Forelimb muscle (tissue), 1 donor: ENCODE measurements at places on chromosomes 6 and 20. TPM values are rescaled to one million over a fixed set of nuclear protein-coding genes. Genes with fewer than 3 reads are reported as not detected.

DNA sequence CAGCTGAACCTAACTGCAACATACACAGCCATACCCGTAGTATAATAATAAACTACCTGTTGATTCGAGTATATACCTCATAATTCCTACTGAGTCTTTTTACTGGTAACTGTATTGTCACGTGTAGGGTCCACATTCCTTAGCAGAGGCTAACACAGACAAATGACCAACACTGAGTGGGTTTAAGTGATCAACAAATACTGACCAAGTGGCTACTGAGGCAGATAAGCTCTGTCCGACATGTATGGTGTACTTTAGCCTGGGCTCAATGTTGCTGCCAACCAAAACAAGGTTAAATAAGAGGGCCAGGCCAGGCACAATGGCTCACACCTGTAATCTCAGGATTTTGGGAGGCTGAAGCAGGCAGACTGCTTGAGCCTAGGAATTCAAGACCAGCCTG lies 12.7 kb downstream of the ELOVL5 start:
- no peak for DNase-seq

- DNase-seq, result no peak
These were observed 34.1 kb downstream of the DCDC2 start for GRCh38 chr6:24323632-24324337.

- DNase-seq, result no peak
These were observed 11.5 kb upstream of the NFATC2 start for GRCh38 chr20:51553897-51554486.

GRCh38 chr20:34112600-34113101 lies 608 bp upstream of the EIF2S2 start:
- DNase-seq, result no peak

DNA sequence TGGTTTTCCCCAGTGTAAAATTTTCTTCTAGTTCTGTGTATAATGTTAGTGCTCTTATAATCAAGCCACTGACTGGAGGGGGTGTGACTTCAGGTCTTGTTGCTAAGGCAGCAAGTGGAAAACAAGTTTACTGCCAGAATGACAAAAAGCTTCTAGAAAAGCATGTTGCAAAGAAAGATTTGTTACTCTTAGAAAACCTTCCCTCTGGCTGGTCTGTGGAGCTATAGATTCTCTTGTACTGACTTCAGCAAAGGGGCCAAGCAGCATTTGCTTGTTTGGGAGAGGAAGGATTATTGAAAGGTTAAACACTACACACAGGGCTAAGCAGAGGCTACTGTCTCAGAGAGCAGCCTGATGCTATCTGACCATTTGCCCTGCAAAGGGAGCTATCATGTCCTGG lies 288.8 kb downstream of the BTBD9 start:
- peak; percentile 61 for DNase-seq

DNA sequence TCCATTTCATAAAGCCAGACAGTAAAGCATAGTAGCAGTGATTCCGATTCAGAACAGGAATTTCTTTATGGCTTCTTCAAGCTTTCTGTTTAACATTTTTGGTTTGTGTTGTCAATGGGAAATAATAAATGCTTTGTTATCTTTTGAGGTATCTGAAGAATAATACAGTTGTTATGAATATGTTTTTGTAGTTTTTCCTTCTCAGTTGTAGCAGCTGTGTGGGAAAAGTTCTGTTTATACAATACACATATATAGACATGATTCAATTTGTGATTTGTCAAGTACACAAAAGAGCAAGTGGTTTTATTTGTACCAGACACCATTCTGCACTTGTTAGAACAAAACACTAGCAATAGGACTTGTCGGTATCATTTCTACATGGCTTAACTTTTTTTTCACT lies 96.6 kb downstream of the CDYL start:
- DNase-seq, result no peak

DNA sequence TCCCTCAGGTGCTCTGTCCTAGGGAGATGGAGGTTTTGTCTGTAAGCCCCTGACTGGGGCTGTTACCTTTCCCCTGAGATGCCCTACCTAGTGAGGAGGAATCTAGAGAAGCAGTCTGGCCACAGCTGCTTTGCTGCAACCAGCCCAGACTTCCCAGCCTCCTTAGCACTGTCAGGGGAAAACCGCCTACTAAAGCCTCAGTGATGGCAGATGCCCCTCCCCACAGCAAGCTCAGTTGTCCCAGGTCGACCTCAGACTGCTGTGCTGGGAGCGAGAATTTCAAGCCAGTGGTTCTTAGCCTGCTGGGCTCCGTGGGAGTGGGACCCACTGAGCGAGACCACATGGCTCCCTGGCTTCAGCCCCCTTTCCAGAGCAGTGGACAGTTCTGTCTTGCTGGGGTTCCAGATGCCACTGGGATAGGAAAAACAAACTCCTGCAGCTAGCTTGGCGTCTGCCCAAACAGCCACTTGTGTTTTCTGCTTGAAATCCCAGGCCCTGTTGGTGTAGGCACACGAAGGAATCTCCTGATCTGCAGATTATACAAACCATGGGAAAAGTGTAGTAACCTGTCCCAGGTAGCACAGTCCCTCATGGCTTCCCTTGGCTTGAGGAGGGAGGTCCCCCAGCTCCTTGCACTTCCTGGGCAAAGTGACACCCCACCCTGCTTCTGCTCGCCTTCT lies 146.4 kb upstream of the PROKR2 start:
- DNase-seq, result no peak

GRCh38 chr6:115271434-115271833 lies 789.3 kb downstream of the FRK start:
- DNase-seq, result no peak

GRCh38 chr6:142946924-142947713 lies 2.1 kb upstream of the HIVEP2 start:
- DNase-seq, result no peak

GRCh38 chr6:125868678-125869395 lies 78.1 kb downstream of the NCOA7 start:
- no peak for DNase-seq

DNA sequence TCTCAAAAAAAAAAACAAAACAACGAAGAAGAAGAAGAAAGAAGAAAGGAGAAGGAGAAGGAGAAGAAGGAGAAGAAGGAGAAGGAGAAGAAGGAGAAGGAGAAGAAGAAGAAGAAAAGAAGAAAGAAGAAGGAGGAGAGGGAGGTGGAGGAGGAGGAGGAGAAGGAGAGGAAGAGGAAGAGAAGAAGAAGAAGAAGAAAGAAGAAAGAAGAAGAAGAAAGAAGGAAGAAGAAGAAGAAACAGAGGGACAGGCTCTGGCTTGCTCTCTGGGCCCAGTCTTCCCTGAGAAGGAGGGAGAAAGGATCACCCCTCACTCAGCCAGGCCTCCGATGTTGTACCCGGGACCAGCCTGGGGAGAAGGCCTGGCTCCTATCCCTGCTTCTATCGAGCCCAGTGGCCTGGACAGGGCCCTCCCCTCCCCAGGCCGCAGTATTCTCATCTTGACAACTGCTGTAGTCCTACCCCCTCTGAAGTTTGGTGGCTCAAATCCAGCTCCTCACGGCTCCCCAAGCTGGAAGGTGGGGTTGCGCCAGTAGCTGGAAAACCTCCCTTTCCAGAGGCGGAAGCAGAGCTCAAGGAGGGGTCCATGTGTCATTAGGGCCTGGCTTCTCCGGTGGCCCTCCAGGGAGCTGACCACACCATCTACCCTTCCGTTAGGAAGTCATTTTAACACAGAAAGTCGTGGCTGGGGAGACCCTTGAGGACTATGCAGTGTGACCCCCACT lies 18.9 kb downstream of the C6orf132 start:
- no peak for DNase-seq

DNA sequence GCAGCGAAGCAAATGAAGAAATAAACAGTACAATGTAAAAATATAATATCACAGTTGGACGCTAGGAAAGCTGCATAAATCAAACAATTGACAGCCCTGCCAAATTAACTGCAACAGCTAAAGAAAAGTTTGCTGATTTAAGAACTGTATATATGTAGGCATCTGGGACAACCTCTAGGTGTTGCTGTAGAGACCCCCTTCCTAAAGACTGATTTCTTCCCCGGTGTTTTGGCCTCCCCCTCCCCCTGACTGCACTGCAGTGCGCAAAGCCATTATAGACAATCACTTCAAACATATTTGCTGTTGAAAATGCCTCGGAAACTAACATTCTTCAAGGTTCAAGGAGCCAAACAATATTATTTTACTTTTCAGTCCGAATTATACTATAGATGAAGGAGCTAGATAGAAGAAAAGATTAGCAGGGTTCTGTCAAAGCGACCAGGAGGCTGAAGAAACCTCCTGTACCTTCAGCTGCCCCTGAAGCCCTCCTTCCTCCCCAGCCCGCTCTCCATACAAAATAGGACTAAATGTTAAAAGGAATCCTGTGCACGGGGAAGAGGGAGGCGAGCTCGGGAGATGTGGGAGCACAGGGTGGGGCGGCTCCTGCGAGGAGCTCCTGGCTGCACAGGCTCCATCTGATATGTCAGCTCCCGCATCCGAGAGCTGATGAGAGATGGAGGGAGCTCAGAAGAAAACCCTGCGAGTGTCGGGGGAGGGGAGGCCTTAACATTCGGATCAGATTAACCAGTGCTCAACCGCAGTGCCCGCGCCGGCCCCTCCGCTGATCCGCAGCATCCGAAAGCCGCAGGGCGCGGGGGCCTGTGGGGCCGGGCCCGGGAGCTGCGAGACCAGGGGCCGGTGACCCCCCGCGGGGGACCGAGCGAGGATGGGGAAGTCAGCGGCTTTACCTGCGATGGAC lies 822 bp downstream of the ELOVL4 start:
- DNase-seq, result no peak

GRCh38 chr6:134094441-134094840 lies 42.0 kb upstream of the SLC2A12 start:
- no peak for DNase-seq

DNA sequence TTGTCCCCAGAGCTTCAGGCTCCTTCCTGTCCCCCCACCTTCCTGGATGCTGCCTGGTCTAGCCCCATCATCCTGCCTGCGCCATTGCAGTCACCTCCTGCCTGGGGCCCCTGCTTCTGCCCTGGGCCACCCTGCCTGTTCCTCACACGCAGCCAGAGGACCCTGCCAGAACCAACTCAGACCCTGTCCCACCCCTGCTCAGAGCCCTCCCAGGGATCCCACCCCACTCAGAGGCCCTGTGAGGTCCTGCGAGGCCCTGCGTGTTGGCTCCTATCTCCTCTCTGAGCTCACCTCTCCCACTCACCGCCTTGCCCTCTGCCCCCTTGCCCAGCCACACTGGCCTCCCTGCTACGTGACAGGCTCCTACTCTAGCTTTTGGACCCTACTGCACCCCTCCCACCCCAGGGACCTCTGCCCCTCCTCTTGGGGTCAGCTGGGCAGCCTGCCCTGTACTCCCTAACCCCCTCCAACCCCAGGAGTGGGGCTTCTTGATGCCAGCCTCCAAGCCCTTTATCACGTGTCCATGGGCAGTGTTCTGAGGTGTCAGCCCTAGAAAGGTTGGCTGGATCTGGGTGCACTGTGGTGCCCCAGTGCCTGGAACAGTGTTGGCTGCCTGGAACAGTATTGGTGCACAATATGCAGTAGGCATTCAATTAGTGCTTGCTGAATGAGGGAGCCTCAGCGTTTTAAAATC lies 68.3 kb downstream of the CEBPB start:
- DNase-seq, result no peak

- no peak for DNase-seq
These were observed 40.6 kb upstream of the REV3L start for GRCh38 chr6:111523484-111524167.

- DNase-seq, result no peak
These were observed 769.9 kb downstream of the HDGFL1 start for GRCh38 chr6:23339268-23339667.

GRCh38 chr6:56516003-56516402 lies 126.7 kb downstream of the DST start:
- no peak for DNase-seq

DNA sequence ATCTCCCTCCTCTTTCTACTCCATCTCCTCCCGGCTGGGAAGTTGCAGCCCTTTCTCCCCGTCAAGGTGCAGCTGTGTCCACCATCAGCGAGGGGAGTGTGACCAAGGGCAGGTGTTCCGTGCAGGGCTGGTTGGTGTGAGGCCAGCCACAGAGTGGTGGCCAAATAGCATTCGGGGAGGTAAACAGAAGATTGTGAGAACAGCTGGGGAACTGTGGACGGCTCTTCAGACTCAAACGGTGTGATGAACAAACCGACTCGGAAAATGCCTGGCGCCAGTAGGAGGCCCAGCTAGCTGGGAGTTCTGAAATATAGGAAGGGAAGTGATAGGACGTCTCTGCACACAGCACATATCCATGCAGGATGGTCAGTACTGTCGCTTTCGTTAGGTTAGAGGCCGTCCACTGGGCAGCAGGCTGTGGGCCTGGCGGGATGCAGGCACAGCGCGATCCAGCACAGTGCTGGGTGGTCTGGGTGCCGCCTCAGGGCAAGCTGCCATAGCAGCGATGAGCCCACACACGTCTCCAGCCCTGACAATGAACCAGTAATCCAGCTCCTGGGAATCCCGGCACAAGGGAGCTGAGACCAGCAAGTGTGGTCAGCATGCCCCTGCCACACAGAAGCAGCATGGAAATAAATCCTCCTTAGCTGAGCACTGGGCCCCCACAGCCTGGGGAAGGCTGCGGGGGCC lies 258.1 kb downstream of the TAF4 start:
- no peak for DNase-seq

DNA sequence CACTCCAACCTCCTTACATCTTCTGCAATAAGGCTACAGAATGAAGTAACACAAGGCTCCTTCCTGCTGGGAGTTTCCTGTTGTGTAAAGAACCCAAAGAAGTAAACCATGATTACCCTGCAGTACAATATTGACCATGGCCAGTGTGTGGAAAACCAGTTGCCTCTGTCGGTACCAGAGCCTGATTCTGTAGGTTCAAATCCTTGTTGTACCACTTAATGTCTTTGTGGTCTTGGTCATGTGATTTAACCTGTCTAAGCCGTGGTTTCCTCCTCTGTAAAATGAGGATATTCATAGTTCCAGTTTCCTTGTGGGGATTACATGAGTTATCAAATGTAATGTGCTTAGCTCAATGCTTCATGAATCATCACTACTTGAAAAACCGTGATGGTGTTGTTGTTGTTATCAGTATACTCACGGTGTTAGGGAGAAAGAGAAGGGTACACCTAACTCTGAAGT lies 60.3 kb upstream of the PRELID3B start:
- DNase-seq, result no peak

DNA sequence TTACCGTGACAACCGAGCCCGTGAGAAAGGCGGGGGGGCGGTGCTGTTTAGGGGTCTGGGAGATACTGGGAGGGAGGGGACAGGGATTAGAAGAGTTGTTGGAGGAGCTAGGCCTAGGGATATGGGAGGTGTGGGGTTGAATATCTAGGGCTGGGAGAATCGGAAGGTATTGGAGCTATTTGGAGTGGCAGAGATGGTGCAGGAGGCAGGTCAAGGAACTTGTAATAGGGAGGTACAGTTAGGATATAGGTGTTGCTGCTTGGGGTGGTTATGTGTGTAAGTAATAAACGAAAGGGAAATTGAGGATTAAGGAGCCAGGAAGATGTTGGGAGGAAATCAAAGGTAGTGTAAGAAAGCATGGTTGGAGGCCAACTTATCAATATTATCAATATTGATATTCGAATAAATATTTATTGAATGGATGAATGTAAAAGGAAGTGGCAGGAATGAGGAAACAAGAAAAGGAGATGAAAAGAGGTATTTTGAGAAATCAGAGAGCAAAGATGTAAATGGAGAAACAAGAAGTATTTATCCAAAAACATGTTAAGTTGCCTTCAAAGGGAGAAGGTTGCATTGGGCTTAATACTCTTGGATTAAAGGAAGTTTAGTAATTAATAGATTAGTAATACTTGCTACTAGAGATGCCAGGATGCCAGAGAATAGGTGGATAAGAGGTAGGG lies 602 bp downstream of the PPP1R11 start:
- DNase-seq, result no peak

- DNase-seq, result no peak
These were observed 48.3 kb downstream of the RREB1 start for GRCh38 chr6:7155871-7156579.

Gene SIGLEC1
- 3.4 TPM for polyA plus RNA-seq

Gene PNPLA1
- 0.06 TPM for polyA plus RNA-seq

Gene PRND
- 44.4 TPM for polyA plus RNA-seq

Gene NNAT
- 623 TPM for polyA plus RNA-seq

Gene CTAGE9
- 0.10 TPM for polyA plus RNA-seq

Gene OR2J3
- not detected for polyA plus RNA-seq

Gene AAR2
- 26.2 TPM for polyA plus RNA-seq
